KG1 (cell line): ENCODE measurements at places on chromosomes 13 and 19.
A peak's percentile ranks its signal among the peaks of the same experiment; 100 is the strongest.

- no peak for DNase-seq
Observed at GRCh38 chr19:1862424-1863327, 703 bp downstream of the KLF16 start.

GRCh38 chr13:103731959-103732358, 665.7 kb upstream of the SLC10A2 start:
- no peak for DNase-seq

DNA sequence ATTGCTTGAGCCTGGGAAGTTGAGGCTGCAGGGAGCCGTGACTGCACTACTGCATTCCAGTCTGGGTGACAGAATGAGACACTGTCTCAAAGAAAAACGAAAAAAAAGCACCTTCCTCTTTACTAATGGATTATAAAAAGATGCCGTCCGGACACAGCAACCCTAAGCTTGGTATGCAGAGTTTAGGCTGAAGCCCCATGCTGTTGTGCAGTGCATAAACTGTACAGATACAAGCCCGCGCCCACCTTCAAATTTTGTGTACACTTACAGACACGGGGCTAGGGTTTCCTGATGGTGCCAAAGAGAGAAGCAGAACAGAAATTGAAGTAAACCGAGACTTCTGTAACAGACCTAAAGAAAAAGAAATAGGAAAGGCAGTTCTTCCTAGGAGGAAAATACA, 9.0 kb downstream of the LPAR6 start:
- DNase-seq: no peak

DNA sequence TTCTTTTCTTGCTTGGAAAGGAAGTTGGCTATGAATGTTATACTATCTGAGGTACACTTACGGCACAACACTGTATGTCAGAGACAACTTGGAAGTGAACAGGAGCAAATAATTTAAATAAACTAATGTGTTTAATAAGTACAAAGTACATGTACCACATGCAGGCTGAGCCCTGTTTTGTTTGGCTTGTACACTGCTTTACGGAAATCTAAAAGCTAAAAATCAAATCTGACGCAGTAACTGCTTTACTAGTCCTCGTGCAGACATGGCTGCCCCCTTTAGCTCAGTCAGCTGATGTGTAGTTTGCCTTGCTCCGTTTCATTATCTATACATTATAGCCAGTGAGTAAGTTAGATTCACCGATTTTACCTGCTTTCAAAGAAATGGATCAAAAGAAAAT, 36.5 kb downstream of the TDRD3 start:
- DNase-seq: no peak

GRCh38 chr13:66312312-66313087, 917.6 kb downstream of the PCDH9 start:
- DNase-seq: no peak

GRCh38 chr13:36454987-36455386, 22.7 kb downstream of the CCNA1 start:
- no peak for DNase-seq

DNA sequence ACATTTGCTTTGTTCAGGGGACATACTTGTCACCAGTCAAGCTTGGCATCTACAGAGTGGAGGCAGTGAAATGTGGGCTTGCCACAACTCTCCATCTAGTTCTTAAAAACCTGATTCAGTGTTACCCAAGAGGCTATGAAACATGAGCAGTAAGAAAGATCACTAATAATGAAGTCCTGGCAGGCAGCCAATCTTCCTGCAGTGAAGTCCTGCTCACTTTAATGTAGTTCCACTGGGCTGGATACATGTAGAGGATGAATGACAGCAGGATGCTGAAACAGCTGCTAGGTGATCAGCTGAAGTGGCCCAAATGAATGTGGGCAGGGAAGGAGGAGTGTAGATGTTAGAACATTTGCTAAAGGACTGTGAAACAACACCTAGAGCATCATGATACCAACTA, 1213.1 kb downstream of the OLFM4 start:
- no peak for DNase-seq

GRCh38 chr13:60169239-60170031, 5.7 kb upstream of the DIAPH3 start:
- DNase-seq: no peak

DNA sequence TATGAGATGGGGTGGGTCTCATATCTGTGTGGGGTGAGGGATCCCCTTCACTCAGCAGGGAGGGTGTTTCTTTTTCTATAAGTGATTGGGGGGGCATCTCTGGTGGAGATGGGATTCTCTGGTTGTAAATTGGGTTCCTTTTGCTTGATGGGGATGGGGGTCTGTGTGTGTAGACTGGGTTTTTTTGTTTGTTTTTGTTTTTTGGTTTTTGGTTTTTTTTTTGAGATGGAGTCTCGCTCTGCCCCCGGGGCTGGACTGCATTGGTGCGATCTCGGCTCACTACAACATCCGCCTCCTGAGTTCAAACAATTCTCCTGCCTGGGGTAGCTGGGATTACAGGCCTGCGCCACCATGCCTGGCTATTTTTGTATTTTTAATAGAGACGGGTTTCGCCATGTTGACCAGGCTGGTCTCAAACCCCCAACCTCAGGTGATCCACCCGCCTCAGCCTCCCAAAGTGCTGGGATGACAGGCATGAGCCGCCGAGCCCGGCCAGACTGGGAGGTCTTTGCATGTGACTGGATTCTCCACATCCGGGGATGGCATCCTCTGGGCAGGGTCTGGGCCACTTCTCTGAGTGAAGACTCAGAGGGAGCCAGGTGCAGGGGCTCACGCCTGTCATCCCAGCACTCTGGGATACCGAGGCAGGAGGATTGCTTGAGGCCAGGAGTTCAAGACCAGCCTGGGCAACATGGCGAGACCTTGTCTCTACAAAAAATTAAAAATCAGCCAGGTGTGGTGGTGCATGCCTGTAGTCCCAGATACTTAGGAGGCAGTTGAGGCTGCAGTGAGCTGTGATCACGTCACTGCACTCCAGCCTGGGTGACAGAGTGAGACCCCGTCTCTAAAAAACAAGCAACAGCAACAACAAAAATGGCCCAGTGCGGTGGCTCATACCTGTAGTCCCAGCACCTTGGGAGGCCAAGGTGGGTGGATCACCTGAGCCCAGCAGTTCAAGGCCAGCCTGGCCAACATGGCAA, 799 bp downstream of the MYBPC2 start:
- DNase-seq: no peak

DNA sequence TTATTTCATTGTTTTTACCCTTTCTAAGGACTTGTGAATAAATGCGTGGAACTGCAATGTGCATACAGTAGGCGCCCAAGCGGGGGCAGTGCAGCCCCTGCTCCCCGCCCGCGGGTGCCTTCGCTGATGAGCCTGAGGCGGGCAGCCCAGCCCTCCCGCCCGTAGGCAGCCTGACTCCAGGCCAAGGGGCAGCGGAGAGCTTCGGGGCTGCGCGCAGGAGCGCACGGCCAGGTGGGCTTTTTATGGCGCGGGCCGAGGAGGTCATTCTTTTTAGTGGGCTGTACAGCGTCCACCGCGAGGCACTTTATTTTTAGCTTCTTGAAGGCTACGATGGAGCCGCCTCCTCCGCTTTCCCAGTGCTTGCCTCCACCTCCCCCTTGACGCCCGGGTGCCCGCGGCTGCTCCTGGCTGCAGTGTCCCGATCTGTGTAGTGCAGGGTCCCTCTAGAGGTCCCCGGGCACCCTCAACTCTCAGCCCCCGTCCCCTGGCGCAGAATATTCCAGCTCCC, 60.5 kb downstream of the CCNE1 start:
- DNase-seq: no peak

DNA sequence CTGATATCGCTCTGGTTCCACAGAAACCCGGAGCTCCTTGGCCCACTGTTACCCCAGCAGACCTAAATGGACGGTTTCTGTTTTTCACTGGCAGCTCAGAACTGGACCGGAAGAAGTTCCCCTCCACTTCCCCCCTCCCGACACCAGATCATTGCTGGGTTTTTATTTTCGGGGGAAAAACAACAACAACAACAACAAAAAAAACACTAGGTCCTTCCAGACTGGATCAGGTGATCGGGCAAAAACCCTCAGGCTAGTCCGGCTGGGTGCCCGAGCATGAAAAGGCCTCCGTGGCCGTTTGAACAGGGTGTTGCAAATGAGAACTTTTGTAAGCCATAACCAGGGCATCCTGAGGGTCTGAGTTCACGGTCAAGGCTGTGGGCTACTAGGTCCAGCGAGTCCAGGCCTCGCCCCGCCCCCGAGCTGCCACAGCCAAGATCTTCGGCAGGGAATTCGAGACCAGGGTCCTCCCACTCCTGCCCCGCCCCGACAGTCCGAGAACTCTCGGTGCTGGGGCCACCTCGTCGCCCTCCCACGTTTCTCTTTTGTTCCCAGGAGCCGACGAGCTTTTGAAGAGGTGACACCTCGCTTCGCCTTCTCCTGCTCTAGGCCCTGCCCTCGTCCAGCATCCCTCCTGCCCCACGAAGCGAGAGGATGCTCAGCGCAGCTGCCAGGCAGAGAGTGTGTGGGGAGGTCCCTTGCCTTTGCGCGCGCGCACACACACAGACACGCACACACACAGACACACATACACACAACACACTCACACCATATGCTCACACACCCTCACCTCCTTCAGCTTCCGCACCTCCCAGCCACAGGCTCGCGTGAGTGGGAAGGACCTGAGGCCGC, 8.8 kb downstream of the ZIC2 start:
- DNase-seq: no peak

DNA sequence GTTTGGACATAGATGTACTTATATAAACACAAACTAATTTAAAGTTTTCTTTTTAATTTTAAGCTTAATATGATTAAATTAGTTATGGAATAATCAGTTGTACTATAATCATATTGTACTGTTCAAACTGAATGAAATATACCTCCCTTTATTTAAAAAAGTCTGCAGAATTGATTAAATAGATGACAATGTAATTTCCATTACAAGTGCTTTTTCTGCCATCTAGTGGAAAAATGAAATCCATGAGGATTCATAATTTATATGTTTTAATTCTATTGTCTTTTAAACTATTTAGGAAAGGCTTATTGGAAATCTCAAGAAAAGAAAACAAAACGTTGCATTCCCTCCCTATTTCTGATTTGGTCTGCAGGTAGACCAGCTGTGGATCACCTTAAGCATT, 30.9 kb downstream of the MZT1 start:
- no peak for DNase-seq

DNA sequence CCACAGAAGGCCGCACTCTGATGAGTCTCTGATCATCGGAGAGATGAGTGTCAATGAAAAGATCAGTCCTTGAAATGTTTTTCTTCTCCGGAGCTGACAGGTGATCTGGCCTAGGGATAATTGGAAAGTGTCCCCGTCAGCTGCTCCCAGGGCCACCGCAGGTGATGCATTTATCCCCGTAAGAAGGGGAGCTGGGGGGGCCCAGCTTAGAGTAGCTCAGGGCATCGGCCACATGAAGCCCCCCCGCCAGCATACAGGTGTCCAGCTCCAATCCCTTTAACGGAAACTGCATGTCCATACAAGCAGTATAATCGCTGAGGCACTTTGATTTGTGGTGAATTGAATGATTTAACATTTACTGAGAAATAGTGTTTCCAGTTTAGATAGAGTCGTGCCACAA, 27.7 kb downstream of the ATP4B start:
- DNase-seq: no peak

DNA sequence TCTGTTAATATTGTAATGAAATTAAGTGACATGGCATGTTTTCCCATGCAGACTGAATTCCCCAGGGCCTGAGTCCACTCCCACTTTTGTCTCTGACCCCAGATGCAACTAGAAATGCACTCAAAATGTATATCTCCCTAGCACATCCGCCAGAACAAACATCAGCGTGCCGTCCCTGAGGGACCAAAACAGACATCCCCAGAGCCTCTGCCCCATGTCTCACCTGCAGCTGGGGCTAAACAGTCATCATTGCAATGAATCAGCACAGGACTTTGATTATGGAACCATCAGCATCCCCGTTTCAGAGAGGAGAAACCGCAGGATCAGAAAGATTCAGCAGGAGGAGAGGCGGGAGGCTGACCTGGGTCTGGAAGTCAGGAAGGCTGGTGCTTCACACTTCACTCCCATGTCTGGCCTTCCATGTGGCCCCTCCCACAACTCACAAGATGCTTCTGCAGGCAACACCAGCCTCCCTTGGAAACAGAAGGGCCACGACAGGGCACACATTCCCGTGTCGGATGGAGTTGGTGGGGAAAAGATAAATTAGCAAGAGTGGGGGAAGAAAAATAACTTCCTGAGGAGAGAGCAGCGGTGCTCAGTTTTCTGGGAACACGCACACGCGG, 130.6 kb upstream of the VSTM2B start:
- no peak for DNase-seq

DNA sequence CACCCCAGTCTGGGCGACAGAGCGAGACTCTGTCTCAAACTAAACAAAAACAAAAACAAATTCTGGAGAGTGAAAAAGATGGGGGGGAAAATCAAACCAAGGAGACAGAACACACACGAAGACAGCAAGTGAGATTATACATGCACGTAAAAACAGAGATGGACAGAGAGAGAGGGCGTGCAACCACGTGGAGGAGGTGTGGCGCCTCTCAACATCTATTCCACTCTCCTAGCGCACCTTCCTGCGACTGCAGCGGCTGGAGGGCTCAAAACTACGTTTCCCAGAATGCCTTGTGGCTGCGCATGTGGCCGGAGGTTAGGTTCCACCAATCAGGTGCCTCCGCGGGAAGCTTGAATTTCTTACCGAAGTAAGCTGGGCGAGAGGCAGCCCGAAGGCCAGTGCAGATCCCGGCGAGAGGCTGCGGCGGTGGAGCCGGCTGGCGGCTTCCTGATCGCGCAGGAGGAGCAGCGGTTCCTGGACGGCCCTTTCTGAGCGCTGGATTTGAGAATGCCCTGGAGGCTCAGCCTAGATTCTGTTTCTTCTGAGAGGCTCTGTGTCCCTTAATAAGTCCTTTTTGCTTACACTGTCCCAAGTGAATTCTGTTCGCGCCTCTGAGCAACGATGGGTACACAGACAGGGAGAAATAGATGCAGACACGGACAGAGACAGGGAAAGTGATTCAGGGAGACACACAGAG, 13.1 kb upstream of the NANOS2 start:
- DNase-seq: peak; percentile 77

GRCh38 chr19:35431145-35431807, 16.8 kb upstream of the FFAR2 start:
- no peak for DNase-seq

- DNase-seq: no peak
Observed at GRCh38 chr13:113744197-113745000, 14.6 kb upstream of the TMEM255B start.

DNA sequence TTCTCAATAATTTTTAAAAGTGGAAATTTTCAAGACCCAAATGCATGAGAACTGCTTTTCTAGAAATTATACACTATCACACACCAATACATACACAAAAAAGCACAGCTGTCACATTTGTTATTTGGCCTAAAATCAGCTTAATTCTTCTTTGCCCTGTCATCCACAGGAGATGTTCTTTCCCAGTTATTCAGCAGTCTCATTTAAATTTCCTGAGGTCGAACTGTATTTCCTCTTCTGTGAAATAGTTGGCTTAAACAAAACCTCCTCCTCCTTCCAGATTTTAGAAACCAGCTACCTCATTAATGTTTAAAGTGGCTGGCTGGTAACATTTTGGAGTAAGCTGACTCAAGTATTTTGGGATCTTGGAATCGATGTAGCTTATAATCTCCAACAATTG, 39.1 kb downstream of the SMAD9 start:
- no peak for DNase-seq

DNA sequence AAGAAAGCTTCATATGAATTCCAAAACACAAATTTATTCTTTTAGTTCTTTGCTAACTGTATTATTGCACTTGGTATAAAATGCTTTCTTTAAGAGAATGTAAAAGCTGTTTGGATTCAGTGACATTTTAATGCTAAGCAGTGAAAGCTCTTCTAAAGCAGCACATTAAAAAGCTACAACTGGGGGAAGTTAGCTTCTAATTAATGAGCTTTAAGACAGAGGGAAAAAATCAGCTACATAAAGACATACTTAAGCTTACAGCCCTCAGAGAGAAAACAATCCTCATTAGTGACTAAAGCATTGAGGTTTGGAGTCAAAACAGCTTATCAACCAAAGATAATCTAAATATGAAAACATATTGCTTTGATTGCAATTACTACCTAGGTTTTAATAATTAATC, 1222.2 kb upstream of the SPRY2 start:
- no peak for DNase-seq
